Activated T-cell treated with anti-CD3 and anti-CD28 coated beads, Interleukin-2, amount 50 U/mL, for 72 hours (primary cell): ENCODE measurements at places on chromosomes 3 and 15.

DNA sequence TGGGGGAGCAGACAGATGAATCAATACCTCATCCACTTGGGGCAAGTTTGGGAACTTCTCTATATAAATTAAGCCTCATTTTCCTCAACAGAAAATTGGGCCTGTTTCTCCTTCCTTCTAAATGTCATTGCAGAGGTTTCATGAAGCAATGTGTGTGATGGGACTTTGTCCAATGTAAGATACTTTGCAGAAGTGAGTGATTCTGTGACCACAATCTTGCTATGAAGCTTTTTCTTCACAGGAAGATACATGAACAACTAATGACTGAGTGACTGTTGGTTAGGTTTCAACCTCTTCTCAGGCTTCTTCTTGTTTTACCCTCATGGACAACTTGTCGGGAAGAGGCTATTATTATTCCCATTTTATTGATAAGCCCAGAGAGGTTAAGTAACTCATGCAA is 11.0 kb downstream of the TMEM45A start:
- no peak for DNase-seq

- DNase-seq, result no peak
Observed at GRCh38 chr15:35618260-35619188, 72.6 kb upstream of the DPH6 start.

DNA sequence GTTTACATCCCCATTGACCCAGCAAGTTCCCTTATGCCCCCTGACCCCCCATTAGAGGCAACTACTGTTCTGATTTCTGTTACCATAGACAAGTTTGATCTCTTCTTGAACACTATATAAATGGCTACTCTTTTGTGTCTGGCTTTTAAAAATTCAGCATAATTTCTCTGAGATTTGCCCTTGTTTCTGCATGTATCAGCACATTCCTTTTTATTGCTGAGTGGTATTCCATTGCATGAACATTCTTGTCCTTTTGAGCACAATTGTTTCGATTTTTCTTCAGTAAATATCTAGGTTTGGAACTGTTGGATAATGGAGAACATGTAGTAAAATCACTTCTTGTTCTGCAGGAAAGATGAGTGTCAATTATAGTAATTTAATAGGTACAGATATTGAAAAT is 49.1 kb upstream of the MYRIP start:
- no peak for DNase-seq

DNA sequence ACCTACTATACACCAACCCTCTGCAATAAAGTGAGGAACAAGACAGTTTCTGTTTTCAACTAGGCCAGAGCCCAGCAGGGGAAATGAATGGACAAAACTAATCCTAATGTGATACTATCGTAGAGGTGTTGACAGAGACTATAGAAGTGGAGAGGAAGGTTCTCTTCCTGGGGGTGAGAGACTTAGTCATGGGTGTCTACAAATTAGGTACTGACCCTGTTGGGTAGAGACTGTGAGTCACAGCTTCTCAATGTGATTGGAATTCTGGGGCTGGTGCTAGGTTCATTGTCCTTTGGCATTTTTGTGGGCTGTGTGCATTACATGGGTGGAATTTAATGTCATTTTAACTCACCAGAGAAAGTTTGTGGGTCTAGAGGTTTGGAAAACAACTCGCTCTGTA is 79.3 kb downstream of the ADAMTSL3 start:
- no peak for DNase-seq

GRCh38 chr15:73935547-73935946 is 9.3 kb downstream of the LOXL1 start:
- no peak for DNase-seq

DNA sequence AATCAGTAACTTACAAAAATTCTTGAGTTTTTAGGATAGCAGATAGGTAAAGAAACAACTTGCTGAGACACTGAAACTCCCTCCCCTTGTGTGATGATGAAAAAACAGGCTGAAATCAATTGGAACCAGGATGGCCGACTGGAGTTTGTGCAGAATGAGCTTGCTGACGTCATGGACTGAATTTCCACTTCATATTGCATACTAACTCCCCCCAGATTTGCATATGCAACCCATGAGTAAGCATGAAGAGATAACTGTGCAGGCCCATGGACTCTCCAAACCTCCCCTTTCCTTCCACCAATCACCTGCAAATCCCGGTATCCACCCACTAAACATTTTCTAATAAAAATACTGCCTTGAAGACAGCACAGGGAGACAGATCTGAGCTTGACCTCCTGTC is 82.0 kb upstream of the SCN5A start:
- no peak for DNase-seq

DNA sequence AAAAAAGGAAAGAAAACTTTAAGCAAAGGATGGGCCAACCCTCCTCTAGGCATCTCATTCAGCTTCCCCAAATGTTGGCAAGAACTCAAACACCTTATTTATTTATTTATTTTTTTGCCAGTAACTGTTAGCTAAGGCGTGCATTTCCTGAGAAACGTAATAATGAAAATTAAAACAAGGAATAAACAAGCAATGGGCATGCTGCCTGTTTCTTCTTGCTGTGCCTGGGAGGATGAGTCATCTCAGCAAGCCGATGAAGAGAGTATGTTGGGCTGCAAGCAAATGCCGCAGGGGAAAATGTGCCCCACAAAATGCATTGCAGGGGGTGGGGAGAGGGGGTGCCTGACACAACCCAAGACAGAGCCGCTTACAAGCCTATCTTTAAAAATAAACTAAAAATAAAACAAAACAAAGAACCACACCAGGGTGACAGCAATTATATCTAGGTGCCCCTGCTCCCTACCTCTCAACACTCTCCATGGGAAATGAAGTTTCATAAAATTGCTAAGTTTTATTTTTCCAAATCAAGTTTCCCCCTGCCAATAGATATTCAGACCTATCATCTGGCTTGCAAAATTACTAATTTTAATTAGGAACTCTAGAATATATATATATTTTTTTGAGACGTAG is 40.3 kb downstream of the EIF4E3 start:
- DNase-seq, result no peak

DNA sequence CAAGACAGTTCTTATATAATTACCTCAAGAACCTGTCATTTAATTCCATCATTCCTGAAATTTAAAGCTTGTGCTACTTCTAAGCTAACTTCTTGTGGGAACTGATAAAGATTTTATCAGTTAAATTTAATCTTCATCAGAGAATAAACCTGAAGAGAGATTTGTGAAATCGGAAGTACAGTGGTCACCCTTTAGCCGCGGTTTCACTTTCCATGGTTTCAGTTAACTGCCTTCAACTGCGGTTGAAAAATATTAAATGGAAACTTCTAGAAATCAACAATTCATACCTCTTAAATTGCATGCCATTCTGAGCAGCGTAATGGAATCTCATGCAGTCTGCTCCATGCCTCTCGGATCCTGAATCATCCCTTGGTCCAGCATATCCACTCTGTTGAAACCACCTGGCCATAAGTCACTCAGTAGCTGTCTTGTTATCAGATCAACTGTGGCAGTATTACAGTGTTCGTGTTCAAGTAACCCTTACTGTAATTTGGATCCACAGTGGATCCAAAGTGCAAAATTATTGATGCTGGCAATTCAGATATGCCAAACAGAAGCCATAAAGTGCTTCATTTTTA is 626.1 kb downstream of the CADM2 start:
- no peak for DNase-seq

GRCh38 chr3:51355891-51356578 is 29.1 kb upstream of the MANF start:
- no peak for DNase-seq

DNA sequence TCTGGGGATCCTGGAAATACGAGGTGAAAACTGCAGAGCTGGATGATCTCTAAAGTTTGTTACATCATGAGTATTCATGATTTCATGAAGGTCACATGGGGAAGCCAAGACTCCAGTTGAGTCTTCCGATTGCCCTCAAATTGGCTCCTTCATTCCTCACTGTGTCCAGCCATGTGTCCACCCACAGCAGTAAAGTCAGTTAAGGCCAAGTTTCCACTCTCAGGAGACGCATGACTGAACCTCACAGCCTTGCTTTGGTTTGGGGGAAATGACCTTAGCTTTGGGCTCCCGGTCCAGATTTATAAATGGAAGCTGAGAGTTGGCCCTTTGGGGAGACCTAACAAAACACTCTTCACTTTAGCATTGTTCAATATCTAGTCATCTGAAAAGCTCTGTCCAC is 289.7 kb upstream of the MCTP2 start:
- no peak for DNase-seq

DNA sequence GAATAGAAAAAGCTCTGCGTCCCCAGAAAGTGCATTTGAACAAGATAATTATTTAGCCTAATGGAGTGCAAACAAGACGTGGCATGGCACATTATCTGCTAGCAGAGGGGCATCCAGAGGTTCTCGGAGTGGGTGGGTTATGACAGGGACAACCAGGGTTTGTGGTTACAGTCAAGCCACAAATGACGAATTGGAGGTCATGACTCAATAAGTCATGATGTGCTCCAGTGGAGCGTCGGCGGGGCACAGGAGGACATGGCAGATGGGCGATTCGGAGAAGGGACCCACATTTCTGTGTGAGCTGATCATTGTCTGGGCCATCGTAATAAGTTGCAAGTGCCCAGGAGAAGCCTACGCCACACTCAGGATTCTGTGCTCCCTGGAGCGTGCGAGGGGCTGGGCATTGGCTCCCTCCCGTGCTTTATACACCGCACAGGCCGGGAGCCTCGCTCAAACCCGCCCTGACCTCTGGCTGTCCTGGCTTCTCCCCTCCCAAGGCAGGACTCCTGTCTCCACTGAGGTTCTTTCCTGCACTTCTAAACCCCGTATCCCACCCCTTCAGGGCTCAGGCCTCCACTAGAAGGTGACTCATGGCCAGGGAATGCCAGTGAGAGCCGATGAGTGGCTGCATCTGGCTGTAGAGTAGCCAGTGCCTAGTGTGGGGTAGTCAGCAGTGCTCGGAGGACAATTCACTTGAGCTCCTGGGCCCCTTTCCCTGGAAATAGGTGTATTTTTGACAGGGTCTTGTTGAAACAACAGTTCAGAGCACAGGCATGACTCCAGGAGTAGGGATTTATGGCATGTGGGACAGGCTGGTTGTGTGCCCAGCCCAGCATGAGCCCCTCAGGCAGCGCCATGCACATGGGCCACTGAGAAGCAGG is 67.4 kb downstream of the GRIP2 start:
- peak; percentile 16 for DNase-seq

DNA sequence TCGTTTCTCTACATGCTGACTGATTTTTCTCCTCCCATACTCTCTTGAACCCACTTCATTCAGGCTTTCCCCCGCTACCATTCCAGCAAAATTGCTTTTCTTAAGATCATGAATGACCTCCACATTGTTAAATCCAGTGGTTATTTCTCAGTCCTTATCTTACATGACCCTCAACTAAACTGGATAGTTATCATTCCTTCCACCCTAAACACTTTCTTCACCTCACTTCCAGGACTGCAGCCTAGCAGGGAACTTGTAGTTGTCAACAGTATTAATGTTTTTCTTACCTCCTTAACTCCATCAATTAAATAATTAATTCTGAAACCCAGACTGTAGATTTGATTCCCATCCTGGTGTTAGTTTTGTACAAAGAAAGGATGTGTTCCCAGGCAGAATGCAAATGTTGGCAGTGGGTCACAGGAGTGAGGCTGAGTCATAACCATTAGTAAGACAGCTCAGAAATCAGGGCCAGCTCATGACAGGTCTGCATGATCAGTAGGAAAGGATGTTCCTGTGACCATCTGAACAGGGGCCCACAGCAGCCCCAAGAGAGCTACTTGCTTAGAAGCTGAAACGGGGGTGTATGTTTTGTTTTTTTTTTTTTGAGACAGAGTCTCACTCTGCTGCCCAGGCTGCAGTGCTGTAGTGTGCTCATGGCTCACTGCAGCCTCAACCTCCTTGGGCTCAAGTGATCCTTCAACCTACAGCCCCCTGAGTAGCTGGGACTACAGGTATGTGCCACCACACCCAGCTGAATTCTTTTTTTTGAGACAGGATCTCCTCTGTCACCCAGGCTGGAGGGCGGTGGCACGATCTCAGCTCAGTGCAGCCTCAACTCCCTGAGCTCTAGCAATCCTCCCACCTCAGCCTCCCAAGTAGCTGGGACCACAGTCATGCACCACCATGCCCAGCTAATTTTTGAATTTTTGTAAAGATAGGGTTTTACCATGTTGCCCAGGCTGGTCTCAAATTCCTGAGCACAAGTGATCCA is 9.1 kb downstream of the BCL2L10 start:
- DNase-seq, result peak; percentile 14

DNA sequence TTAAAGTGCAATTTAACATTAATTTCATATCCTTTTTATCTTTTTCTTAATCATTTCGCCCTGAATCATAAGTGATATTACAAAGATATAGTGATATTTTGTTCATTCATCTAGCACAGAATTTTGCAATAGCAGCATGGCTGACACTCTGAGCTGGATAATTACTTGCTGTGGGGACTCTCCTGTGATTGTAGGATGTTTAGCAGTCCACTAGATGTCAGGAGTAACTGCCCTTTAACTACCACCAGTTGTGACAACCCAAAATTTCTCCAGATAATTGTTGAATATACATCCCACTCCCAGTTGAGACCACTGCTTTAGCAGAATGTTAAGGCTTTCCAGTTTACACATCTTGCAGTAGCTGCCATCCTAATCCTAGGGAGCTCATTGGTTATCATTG is 196.8 kb upstream of the MBNL1 start:
- no peak for DNase-seq

- no peak for DNase-seq
Observed at GRCh38 chr3:134236505-134237170, 14.0 kb downstream of the RYK start.

DNA sequence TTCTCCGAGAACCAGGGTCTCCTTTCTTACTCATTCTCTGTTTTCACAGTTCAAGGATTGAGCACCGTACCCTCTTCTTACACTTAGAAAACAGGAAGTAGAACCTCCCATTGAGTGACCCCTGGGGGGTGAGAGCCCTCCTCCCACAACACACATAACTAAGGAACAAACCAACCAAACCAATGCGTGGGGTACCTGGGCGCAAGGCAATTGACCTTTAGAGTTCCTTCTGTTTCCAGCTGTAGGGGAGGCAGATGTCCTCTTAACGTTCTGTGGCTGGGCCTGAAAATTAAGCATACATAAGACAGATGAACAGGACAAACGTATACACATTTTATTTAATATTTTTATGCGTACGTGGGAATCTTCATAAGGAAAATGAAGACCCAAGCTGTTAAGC is 33.5 kb upstream of the TIMP4 start:
- DNase-seq, result no peak

DNA sequence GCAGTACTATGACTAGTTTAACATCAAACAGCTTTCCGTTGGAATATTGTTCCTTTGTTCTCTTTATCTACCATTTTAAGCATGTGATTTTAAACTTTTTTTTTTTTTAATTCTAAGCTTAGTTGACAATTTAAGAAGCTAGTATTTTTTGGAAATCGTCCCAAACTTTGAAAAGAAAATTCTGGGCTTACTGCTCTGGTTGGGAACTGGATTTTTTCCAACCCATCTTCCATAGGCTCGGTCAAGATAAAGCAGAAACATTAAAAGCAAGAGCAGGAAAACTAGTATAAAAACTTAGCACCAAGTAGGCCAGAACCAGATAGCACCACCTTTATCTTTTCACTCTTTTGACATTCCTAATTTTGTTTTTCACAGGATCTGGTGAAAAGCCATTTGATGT is 49.9 kb downstream of the TSC22D2 start:
- DNase-seq, result no peak

- no peak for DNase-seq
Observed at GRCh38 chr15:52256930-52257733, 38.5 kb downstream of the MYO5C start.

GRCh38 chr15:49622561-49622960 is 1.7 kb downstream of the DTWD1 start:
- no peak for DNase-seq
